ENCODE measurements at places on chromosomes 2 and 18. TPM values are rescaled to one million over a fixed set of nuclear protein-coding genes. Genes with fewer than 3 reads are reported as not detected.

- DNase-seq, result no peak
Observed at GRCh38 chr2:136106505-136106904, 11.4 kb downstream of the CXCR4 start.

The LBX2 gene
- total RNA-seq, result 0.45 TPM

DNA sequence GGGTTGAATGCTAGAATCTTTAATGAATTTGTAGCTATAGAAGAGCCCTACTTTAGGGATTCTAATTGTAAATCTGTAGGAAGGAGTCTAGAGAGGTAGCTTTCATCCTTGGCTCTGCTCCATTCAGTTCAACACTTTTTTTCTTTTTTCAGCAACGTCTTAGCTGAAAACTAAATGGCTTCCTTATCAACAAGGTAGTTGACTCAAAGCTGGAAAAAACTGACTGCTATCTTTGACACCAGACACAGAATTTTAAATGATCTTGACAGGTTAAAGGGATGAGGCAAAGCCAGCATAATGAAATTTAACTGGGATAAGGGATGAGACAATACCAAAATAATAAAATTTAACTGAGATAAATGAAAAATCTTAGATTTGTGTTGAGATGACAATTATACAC, 54.9 kb downstream of the TMEFF2 start:
- no peak for DNase-seq

GRCh38 chr2:7707723-7708122, 790.5 kb downstream of the RNF144A start:
- peak; percentile 88 for DNase-seq

DNA sequence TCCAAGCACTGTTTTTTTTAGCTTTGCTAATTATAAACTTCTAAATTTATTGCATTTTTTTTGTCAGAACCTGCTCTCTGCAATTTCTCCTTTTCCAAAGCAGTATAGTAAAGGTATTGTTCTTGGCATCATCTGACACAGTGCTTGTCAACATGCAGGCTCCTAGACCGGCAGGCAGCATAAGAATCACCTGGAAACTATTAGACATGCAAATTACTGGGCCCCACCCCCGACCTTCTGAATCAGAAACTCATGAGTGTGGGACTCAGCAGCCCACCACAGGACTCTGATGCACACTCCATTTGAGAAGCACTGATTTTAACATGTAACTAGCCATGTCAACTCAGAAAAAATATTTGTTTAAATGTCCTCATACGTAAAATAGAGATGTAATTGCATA, 551.1 kb upstream of the CELF4 start:
- DNase-seq, result no peak

DNA sequence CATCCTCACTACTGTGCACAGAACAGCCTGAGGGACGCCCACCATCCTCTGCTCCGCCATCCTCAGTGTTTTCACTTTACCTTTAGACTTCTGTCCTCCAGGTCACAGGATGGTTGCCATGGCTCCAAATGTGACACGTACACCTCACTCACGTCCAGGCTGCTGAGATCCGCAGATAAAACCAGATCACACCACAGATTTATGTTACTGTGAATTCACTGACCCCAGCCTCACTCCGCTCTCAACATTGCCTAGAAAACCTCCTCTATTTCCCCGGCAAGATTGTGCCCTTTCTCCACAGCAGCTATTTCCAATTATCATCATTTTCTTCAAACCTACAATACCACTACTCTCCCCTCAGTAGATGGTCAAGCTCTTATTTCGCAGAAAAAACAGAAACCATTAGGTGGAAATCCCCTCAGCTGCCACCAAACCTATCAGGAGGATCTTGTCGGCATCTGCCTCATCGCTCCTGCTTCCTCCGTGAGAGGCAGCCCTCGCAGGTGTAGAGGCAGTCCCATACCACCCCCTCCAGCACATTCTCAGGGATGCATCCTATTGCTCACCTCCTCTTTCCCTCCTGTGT, 49.8 kb upstream of the SLC1A4 start:
- no peak for DNase-seq

All from A172 (cell line).